ENCODE measurements at places on chromosomes 1 and 21.

DNA sequence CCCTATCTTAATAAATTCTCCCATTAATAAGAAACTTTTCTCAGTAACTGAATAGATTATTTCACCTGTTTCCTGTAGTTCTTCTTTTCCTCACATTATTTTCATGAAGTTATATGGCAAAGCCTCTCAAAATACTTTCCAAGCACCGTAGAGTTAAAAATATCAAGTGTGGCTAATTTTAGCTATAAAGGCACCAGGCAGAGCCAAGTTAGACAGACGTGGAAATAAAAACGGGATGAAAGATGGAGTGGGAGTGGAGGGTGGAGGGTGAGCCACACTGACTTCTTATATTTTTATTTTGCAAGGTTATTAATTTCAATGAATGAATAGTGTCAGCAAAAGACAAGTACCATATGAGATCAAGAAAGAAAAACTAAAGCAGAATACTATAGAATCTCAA lies 71.7 kb downstream of the ENAH start:
- no peak overlapping the region for H3K27ac ChIP-seq
- peaks cover 59% of the 10 kb centered on the region for H3K27me3 ChIP-seq

DNA sequence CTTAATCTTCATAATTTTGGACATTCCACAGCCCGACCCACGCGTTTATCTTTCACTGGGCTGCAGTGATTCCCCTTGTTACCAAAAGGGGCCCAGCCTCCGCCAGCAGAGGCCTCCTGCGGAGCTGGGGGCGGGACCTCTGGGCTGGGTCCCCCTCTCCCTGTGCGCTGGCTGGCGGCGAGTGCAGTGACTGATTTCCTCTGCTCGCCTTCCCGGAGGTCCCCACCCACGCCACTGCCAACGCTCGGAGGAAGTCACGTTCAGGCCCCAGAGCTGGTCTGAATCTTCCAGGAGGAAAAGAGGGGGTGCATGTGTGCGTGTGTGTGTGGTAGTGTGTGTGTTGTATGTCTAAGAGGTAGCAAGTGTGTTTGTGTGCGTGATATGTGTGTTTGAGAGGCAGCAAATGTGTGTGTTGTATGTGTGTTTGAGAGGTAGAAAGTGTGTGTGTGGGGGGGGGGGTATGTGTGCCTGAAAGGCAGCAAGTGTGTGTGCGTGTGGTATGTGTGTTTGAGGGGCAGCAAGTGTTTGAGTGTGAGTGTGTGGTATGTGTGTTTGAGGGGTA lies 35.0 kb upstream of the JAK1 start:
- peak overlapping the region; percentile 98 for H3K27ac ChIP-seq
- H3K27me3 ChIP-seq, result no peaks in the 10 kb centered on the region
- H3K36me3 ChIP-seq, result no peaks in the 10 kb centered on the region
- H3K4me3 ChIP-seq, result peak overlapping the region; percentile 97

GRCh38 chr1:6491480-6491962 lies at the start of gene PLEKHG5:
Gene PLEKHG5 (minus strand): TSS chr1:6491667. CDS start chr1:6477571, 14,096 bp downstream.
- H3K4me3 ChIP-seq, result peak within 1 kb of the TSS; percentile 89
- H3K27me3 ChIP-seq, result peaks cover 10% of the 10 kb centered on the region
- H3K4me1 ChIP-seq, result peaks cover 25% of the 10 kb centered on the region
- no peak for DNase-seq
- H3K36me3 ChIP-seq, result peaks cover 2% of the 10 kb centered on the region

GRCh38 chr1:63316598-63316983 lies 5.8 kb upstream of the FOXD3 start:
- H3K27ac ChIP-seq, result no peak overlapping the region
- no peak for DNase-seq
- peak overlapping the region; percentile 43 for H3K4me3 ChIP-seq
- H3K4me1 ChIP-seq, result peaks cover 3% of the 10 kb centered on the region
- H3K27me3 ChIP-seq, result peaks cover 75% of the 10 kb centered on the region

DNA sequence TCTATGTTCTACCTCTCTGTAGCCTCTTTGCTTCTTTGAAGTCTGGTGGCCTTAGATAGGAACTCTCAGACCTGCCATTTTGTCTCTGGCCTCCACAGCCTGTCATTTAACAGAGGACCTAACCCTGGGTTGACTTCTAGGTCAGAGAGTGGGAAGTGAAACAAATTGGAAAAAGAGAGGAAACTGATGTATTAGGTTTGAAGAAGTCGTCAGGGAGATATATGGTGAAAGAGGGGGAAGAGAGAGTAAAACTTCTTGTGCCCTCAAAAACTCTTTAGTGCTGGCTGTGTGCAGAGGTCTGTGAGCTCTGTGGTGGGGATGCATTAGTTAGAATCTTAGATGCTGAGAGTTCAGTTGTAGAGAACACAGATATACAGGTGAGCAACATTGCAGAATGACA lies 30.2 kb upstream of the CD1D start:
- peak overlapping the region; percentile 95 for H3K4me3 ChIP-seq
- H3K36me3 ChIP-seq, result peaks cover 2% of the 10 kb centered on the region
- H3K4me1 ChIP-seq, result peaks cover 22% of the 10 kb centered on the region
- no peak for DNase-seq

GRCh38 chr1:228902781-228903433 lies 167.6 kb downstream of the RHOU start:
- no peak for DNase-seq
- peaks cover 5% of the 10 kb centered on the region for H3K4me1 ChIP-seq
- no peak overlapping the region for H3K4me3 ChIP-seq
- no peaks in the 10 kb centered on the region for H3K27me3 ChIP-seq
- no peaks in the 10 kb centered on the region for H3K36me3 ChIP-seq

DNA sequence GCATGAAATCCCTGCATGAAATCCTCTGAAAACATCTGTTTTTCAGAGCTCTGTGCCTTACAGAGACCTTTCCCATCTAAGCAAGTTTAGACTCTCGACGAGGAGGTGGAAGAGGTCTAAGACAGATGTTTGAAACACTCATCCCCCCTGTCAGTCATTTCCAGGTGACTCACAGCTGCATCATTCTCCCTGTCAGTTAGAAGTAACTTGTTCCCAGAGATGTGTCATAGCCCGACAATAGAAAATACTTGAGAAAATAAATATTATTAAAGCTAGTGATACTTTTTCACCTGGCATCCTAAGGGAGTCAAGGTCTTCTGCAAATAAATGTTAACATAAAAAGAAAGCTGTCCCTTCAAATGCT lies 41.6 kb upstream of the SEC16B start:
- H3K4me1 ChIP-seq, result no peaks in the 10 kb centered on the region
- H3K27me3 ChIP-seq, result no peaks in the 10 kb centered on the region
- H3K36me3 ChIP-seq, result no peaks in the 10 kb centered on the region
- no peak overlapping the region for H3K27ac ChIP-seq

Measured in T-helper 17 cell (primary cell).